ENCODE measurements at places on chromosomes 6 and 20.

GRCh38 chr20:50270569-50270968 is 79.9 kb downstream of the CEBPB start:
- DNase-seq = no peak

GRCh38 chr6:41306187-41306854 is 19.8 kb upstream of the TREM1 start:
- DNase-seq = peak; percentile 19

GRCh38 chr6:162626869-162627268 is 100.7 kb downstream of the PRKN start:
- DNase-seq = no peak

DNA sequence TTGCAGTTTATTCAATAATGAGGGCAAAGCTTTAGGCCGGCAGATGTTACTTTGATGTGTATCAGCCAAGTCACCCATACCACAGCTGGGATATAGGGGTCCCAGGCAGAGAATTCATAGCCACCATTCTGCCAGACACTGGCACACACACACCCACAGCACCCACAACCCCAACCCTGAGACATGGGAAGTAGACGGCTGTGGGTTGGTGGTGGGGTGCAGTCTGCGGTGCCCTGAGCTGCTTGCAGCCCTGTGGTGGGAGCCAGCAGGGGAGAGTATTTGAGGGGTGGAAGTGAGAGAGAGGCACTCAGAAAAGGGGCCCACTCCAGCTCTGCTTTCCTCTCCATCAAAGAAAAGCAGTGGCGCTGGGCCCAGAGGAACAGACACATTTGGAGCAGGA is 125.3 kb downstream of the FOXO3 start:
- no peak for DNase-seq

GRCh38 chr6:90157441-90157840 is 139.2 kb downstream of the BACH2 start:
- DNase-seq = no peak

- DNase-seq = no peak
Observed at GRCh38 chr6:39992861-39993622, 58.8 kb upstream of the MOCS1 start.

DNA sequence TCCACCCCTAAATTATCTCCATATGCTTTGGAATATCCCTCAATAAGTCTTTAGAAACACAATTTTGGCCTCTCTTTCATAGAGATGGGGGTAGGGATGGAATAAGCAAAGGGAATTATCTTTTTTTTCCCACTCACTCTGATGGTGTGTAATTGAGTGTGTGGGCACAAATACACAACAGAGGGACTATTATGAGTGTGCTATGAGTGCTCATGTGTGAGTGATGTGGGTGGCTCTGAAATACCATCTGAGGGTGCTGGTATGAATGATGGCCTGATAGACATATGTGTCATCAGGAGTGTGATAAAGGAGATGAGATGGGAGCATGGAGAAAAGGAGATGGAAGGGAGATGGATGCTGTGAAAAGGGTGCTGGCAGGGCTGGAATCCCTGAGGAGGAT is 35.6 kb downstream of the GSS start:
- no peak for DNase-seq

GRCh38 chr6:143197377-143197776 is 136.7 kb downstream of the AIG1 start:
- DNase-seq = no peak

- DNase-seq = no peak
Observed at GRCh38 chr6:165906-166305, 126.4 kb upstream of the DUSP22 start.

Measured in CD4-positive, alpha-beta T cell (primary cell).